ENCODE measurements at places on chromosomes 5 and 9.

DNA sequence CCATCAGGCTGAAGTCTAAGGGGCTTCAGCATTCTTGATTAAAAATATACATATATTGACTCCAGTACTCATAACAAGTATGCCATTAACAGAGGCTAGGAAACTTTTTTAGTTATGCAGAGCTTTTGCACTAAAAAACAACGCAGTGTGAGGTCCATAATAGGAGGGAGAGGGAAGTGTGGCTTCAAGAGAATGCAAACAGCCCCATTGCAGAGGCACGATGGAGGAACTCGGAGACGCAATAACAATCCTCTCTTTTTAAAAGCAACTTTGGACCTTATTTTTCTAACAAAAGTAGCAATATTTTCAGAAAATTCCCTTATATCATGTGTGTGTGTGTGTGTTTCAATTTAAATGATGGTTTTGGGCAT is 150.0 kb upstream of the PTCH1 start:
- no peak for DNase-seq

- no peak for DNase-seq
These were observed 127.5 kb upstream of the PANK3 start for GRCh38 chr5:168706655-168707069.

GRCh38 chr5:71454913-71455312 is 538 bp upstream of the BDP1 start:
- DNase-seq = no peak

DNA sequence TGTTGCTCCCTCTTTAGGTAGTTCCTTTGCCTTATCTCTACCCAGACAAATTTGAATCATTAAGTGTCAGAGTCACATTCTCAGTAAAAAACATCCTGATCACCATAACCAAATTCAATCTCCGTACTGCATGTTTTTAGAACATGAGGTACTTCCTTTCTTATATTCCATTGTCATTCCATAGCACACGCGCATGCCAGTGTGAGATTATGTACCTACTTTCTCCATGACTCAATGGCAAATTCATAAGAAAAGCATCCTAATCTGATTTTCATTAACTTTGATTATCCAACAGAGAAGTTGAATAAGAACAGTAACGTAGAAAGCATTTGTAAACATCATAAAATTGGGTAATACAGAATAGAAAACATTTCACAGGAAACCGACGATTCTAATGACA is 1118.6 kb upstream of the CDH9 start:
- DNase-seq = no peak

DNA sequence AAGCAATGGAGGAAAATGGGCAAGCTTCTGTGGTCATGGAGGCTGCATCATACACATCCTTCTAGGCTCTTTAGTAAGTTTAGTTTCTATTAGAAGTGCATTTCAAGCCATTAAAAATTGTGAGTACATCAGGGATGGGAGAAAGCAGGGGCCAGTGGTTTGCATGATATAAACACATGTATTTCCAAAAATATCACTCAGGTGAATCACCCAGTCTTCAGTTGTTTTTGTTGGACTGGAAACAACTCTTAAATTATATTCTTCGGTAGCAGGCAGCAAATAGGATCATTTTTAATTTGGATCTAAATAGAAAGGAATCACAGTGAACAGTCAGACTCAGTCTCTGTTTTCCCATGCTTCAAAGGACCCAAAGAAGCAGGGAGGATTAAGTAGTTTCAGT is 657.9 kb downstream of the TLR4 start:
- no peak for DNase-seq

- DNase-seq = no peak
These were observed 102.3 kb downstream of the CCDC192 start for GRCh38 chr5:127805448-127805847.

GRCh38 chr5:40364441-40364840 is 315.3 kb upstream of the PTGER4 start:
- DNase-seq = no peak

DNA sequence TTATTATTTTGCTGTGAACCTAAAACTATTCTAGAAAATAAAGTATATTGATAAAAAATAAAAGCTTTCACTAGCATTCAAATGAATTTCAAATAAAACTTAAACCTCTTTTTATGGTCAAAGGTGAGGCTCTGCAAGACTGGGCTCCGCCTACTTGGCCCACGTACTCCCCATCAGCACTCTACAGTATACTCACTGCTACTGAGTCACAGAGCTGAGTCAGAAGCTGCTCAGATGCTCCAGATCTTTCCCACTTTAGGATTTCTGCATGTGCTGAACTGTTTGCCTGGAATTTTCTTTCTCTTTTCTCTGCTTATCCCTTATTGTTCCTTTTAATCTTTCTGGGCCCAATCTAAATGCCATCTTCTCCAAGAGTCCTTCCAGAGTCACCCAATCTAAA is 331.9 kb upstream of the CCNG1 start:
- DNase-seq = no peak

- no peak for DNase-seq
These were observed 24.9 kb upstream of the DCAF12 start for GRCh38 chr9:34151398-34151797.

DNA sequence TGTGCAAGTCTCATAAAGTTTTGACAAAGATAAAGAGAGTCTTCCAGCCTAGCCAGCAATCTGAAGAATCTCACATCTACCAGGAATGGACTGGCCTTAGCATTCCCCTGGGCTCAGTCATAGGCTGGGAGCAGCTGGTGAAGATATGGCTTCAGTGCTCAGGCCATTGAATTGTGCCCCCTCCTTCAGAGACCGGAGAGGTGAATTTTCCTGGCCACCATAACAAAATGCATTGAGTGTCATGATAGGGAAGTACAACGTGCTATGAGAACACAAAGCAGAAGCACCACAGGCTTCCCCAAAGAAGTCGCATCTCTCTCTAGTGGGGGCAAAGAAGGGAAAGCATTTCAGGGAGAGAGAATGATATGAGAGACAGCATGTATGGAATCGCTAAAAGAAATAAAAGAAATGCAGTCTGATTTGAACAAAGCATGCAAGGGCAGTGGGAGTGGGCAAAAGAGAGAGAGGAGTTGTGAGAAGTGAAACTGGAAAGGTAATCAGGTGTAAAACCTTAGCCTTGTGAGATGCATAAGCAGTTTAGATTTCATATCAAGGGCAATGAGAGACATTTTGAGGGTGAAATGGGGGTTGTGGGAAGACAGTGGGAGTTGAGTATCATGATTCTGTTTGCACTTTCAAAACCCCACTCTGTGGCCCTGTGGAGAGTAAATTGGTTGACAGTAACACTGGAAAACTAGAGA is 57.1 kb upstream of the NMUR2 start:
- DNase-seq = no peak

- no peak for DNase-seq
These were observed 4.4 kb upstream of the QSOX2 start for GRCh38 chr9:136249877-136250559.

DNA sequence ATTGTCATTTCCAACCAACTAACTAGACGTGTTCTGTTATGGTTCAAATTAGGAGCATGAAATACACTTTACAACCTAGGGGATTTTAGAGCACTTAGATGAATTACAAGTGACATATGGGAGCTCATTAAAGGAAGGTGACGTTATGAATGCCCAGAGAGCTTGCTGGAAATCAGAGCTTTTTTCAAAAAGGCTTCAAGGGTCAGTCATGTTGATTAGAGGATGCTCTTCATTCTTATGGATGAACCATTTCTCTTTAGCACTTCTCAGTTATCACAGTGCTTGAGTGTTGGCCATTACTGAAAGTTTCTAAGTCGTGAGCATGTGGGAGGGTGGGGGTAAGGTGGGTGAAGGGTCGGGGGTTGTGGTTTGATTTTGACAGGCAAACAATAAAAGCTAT is 1245.5 kb upstream of the DMAC1 start:
- DNase-seq = no peak

GRCh38 chr9:133182151-133182550 is 18.4 kb upstream of the GBGT1 start:
- no peak for DNase-seq

DNA sequence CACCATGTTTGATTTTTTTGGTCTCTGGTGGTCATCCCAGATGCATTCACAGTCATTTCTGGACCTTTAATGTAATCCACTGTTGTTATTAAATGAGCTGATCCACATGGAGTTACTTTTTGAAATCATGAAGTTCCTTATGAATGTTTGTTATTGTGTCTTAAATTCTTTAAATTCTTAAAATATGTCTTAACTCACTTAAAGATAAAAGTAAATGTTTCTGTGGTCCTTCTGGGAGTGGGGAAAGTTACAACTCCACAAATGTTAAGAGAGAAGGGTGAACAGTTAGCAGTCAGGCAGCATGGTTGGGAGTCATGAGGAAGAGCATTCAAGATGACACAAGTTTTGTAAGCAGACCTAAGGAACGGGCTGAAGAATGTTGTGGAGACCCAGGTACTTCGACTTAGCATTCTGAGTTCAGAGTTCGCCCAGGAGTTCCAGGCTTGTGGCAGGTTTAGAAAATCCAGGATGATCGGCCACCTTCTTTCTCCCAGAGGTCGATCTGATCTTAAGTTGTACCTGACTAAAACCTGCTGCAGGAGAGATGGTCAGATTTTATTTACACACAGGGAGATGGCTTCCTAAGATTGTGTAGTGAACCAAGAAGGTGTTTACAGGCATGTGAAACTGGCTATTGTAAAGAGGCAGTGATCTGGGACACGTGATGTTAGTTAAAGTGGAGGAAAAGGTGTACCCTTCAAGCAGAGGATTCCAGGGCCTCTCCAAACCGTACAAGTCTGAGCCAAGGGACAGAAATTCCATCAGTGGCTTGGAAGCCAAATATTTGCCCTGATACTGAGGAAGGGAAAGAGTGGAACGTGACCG is 17.2 kb downstream of the SLC1A1 start:
- no peak for DNase-seq

DNA sequence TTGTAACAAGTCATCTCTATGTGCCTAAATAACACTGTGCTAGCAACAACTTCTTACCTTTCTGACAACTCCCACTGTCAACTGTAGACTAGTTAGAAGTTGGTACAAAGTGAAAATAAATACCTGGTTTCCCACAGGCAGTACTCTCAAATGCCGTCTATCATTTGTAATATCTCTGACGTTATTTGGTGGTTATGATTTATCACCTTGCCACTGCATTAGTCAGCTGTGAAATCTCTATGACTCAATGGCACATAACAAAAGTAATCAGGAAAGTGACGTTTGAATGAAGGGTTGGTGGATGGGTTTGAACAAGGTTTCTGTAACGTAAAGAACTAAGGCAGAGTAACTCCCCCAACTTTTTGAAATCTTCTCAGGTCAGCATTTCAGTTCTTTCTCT is 592.3 kb downstream of the MAT2B start:
- DNase-seq = no peak

DNA sequence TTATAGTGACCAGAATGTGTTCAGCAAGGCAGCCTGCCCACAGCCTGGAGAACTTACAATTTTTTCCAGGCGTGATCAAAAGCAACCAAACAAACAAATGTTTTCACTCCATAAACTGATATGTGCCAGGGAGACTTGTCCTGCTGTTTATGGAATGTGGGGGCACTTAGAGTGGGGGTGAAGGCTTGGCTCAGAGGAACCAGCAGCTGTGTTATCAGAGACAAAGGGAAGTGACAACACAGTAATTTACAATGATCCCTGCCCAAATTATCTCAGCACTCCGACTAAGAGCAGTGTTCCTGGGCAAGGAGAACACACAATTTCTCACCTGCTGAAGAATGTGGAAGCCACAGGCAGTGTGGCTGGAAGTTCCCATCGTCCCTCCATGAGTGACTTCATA is 429.1 kb upstream of the IRX4 start:
- no peak for DNase-seq

DNA sequence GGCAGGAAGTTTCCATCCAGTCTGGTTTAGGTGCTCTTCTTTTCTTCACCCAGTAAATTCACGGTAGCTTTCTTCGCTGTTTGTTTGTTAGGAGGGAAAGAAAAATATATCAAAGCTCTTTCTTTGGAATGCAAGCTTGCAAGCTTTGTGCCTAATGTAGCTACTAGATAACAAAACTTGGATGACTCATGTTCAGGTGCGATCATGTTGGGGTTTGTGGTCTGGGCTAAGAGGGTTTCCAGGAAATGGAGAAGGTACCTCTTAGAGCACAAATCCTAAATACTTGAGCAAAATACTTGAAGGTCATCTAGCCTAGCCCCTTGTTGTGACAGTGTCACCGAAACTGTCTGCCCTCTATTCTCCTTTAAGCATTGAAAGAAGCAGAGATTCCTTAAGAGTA is 17.7 kb downstream of the SRP19 start:
- DNase-seq = no peak

DNA sequence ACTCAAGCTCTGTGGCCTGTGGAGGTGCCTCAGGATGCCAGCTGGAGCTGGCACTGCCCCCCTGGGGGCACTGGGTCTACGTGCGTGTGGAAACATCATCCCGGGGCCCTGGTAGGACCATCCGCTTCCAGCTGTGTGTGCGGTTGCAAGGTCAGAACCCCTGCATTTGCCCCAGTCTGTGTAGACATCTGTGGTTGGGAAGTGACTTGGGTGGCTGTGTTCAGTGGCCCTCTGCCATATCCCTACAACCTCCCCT is 12.5 kb downstream of the TMEM8B start:
- DNase-seq = no peak

GRCh38 chr5:179297486-179298180 is 47.6 kb downstream of the ADAMTS2 start:
- no peak for DNase-seq

DNA sequence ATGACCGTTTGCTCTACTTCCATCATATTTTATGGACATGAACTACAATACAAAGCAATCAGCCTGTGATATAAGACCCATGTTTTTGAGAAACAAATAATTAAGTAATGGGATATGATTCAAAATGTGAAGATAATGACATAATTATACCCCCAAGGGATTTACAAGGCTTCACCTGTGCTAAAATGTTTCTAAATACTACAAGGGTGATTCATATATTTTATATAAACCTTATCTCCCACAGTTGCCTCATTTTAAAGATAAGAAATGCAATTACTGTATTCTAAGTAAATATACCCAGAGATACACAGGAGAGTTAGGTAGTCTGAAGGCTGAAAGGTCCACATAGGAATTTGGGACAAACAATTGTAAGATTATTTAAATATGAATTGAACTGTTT is 662.0 kb upstream of the CHD1 start:
- no peak for DNase-seq

DNA sequence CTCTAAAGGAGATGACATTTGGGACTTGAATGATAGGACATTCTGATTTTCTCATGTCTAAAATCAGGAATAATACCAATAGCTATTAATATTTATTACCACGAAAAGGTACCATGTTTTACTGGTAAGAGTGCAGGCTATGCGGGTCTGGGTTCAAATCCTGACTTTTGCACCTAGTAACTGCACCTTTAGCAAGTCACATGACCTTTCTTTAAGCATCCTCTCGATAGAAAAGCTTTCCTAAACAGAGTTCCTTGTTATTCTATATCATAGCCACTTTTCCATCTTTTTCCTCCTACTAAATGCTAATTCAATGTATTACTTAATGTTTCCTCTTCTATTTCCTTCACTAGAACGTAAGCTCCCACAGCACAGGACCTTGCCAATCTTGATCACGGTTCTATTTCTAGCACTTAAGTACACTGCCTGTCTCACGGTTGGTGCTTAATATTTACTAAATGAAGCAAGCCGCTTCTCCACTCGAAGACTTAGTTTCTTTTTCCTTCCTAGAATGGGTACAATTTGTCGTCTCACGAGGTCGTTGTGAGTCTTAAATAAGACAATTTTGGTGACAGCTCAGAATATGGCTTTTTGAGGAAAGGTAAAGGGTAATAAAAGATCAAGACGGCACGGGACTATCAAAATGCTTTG is 816 bp downstream of the RBM18 start:
- no peak for DNase-seq

GRCh38 chr5:177356746-177357145 is 978 bp upstream of the RGS14 start:
- no peak for DNase-seq
